Activated B cell treated with CpG ODN at 0.5 μM for 24 hours (primary cell): ENCODE measurements at places on chromosomes 13 and 19. TPM values are rescaled to one million over a fixed set of nuclear protein-coding genes. Genes with fewer than 3 reads are reported as not detected.

The FCHO1 gene
- total RNA-seq = 81.8 and 103 TPM in 2 replicates

The APC2 gene
- total RNA-seq = 0.42 and 0.59 TPM in 2 replicates

GRCh38 chr13:97100821-97101220 lies 106.5 kb upstream of the OXGR1 start:
- no peak for DNase-seq

- DNase-seq = peak; percentile 60
Observed at GRCh38 chr19:4524808-4525562, 6.7 kb upstream of the PLIN4 start.

DNA sequence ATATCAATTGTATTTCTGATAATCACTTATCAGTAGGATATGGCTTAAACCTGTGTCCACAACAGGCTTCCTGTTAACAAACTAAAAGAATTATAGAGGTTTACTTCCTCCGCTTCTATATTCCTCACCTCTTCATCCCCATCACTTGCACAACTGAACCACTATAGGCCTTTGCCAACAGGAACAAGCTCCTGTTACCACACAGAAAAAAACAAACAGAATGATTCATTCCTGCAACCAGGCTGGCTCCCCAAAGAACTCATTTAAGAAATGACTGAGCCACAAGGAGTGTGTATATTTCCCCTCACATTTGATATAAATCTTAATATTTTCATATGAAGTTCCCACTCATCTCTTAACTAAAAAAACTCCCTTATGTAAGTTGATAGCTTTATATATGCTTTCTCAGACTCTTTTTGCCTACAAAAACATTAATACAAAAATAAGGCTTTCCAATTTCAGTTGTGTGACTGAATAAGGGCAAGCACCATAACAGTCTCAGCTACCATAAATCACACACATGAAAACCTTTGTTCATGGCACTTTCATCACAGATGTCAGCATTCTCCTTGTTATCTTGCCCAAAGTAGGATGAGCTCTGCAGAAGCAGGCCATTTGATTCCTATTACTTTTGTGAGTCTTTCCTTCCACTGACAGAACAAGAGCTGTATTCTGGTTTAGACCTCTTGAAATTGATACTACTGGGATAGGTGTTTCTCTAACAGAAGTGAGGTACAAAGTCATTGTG lies 366.8 kb downstream of the SLITRK1 start:
- DNase-seq = no peak

- DNase-seq = no peak
Observed at GRCh38 chr13:68846663-68847062, 1261.0 kb upstream of the ATXN8OS start.

- DNase-seq = no peak
Observed at GRCh38 chr13:32107474-32107873, 75.9 kb downstream of the FRY start.
